ENCODE measurements at places on chromosomes 4 and X.

DNA sequence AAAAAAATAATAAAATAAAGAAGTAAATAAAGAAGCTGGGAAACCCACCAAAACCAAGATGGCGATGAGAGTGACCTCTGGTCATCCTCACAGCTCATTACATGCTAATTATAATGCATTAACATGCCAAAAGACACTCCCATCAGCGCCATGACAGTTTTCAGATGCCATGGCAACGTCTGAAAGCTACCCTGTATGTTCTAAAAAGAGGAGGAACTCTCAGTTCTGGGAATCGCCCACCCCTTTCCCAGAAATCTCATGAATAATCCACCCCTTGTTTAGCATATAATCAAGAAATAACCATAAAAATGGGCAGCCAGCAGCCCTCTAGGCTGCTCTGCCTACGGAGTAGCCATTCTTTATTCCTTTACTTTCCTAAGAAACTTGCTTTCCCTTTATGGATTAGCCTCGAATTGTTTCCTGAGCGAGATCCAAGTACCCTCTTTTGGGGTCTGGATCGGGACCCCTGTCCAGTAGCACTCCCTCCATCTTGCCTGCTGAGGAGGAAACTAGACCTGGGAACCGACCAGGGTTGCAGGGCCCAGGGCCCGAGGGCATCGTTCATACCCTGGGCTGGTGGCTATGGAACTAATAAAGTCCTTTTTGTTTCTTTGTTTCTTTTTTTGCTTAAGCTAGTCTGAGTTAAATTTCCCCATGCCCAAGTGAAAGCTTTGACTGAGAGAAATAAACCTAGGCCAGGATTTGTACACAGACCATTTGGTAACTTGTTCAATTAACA lies 30.9 kb downstream of the HTT-AS start:
- peak; percentile 49 for ATAC-seq

- ATAC-seq, result no peak
These were observed 12.5 kb upstream of the HSFX4 start for GRCh38 chrX:149916745-149917392.

GRCh38 chrX:109855501-109855900 lies 122.4 kb upstream of the ACSL4 start:
- no peak for ATAC-seq

- no peak for ATAC-seq
These were observed 89.4 kb upstream of the DKK2 start for GRCh38 chr4:107125496-107125895.

DNA sequence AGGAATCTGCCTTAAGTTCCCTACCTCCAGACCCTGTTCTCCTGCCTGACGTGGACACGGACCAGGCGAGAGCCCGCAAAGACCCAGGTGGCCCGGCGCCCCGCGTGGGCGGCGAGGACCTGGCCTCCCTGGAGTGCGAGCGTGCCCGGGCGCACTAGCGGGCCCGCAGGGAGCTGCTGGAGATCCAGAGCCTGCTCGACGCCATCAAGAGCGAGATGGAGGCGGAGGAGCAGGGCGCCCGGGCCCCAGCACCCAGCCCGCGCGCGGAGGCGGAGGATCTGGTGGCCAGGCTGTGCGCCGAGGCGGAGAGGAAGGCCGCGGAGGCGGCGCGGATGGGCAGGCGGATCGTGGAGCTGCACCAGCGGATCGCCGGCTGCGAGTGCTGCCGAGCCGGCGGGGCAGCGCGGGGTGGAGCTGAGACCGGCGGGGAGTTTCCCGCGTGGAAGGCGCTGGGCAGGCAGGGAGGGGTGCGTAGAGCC lies 18.2 kb downstream of the MRFAP1 start:
- peak; percentile 86 for ATAC-seq

DNA sequence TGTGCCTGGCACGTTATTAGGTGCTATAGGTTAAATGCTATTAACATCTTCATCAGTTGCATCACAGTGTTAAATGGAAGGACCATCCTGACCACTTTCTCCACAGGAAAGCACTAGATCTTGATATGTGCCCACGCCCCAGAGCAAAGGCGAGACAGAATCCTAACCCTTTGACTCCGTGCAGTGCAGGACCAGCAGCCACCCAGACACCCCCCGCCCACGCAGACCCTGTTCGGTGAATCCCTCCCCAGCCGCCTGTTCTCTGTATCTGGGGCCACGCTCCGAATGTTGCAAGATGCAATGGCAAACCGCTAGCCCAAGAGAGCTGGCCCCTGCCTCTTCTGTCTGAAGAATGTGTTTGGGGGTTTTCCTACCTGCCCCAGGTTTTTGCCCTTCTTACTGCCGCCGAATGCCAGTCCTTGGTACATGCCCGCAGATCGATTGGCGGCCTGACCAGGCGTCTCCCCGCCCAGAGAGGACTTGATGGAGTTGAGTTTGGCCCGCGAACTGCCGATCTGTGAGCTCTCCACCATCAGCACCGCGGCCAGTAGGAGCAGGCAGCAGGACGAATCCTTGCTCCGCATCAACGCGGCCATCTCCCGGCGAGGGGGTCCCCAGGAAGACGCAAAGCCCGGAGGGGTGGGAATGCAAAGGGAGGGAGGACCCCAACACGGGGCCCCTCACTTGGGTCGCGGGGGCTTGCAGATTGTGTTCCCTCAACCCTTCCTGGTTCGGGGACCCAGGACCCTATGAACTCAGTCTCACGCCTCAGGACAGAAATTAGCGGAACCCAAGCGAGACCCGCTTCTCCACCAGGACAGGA lies 906 bp downstream of the DKK2 start:
- ATAC-seq, result peak; percentile 22

DNA sequence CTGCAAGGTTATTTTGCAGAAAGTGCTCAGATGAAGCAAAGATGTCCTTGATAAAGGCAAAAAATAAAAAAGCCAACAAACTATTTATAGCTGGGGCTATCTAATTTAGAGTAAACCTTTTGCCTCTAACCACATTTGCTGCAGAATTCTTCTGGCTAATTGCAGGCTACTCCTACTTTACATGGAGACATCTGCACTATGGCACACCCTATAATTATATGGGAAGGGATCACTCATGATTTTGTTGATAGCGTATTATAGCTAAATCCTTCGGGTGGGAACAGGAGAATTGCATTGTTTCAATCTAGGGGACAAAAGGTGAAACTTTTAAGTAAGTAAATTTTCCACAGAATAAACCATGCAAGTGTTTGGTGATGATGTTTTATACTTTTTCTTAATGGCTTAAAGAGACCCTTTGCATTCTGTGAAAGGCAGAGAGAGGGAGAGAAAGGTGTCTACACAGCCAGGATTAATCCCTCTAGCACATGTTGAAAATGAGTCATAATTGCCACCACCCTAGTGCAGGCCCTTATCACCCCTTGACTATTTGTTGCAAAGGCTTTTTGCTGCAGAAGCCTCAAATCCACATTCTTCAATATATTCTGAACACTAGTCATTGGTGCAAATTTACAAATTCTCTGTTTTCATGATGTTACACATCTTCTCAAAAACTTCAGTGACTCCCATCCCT lies 221.3 kb upstream of the BMP3 start:
- ATAC-seq, result no peak

DNA sequence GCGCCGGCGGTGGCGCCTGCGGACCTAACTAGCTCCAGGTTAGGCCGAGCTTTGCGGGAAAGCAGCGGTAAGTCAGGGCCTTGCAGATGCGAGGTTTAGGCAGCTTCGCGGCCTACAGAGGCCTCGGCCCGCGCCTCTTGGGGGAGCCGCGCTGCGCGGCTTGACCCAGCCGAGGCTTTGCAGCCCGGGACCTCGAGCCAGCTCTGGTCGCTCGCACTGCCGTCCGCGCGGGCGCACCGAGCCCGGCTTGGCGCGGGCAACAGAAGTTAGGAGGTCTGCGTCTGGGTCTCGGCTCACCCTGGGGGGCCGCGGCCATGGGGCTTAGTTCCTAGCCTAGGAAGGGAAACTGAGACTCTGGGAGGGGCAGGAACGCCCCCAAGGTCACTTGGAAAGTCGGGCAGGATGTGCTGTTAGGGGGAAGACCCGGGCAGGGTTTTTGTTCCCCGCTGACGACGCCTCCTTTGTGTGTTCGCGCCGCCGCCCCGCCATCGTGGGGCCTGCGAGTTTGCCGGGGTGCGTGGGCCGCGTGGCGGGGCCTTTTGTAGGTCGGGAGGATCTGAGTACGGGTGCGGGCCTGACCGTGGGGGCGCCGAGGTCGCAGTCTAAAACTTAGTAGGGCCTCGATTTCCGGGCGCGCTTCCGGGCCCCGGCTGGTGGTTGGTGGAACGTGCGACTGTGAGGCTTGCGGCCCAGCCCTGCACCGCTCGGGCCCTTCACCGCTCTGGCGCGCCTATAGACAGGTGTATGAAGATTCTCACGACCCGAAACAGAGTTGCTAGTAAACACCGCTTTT lies 482 bp downstream of the RNF4 start:
- peak; percentile 44 for ATAC-seq

GRCh38 chr4:165201806-165202205 lies 5.6 kb upstream of the KLHL2 start:
- no peak for ATAC-seq

DNA sequence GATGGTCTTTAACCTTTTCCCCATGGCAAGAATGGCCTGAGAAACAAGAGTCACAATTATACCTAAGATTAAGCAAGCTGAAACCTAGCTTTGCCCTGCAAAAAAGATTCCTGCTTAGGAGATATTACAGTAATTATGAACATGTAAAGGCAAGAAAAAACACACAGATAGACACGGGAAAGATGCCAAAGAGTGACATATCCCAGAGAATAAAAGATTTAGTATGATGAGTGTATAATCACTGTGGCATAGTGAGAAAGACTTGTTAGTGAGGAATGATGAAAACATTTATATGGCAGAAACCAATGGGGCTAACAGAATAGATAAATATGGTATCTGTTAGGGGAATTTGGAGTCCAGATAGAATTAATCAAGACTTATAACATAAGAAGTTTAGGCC lies 29.6 kb upstream of the TASL start:
- ATAC-seq, result no peak

- peak; percentile 39 for ATAC-seq
These were observed 20.9 kb upstream of the S100G start for GRCh38 chrX:16628946-16629595.

- ATAC-seq, result no peak
These were observed 1.4 kb upstream of the ATP8A1 start for GRCh38 chr4:42658261-42658660.

GRCh38 chr4:112492321-112492720 lies 23.7 kb downstream of the NEUROG2 start:
- ATAC-seq, result no peak

GRCh38 chr4:13546142-13546940 lies 2.0 kb upstream of the NKX3-2 start:
- ATAC-seq, result no peak

GRCh38 chr4:21113496-21114223 lies 413.4 kb downstream of the PACRGL start:
- ATAC-seq, result no peak

DNA sequence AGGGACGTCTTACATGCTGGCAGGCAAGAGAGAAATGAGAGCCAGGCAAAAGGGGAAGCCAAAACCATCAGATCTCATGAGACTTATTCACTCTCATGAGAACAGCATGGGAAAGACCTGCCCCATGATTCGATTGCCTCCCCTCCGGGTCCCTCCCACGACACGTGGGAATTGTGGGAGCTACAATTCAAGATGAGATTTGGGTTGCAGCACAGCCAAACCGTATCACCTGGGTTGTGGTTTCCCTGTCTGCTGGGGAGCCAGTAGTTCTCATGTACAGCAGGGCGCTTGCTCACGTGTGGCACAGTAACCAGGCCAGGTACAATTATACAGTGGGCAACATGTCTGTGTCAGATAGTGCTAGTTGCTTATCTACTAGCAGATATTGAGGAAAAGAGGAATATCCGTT lies 11.1 kb upstream of the RS1 start:
- no peak for ATAC-seq

- no peak for ATAC-seq
These were observed 205.6 kb upstream of the CNKSR2 start for GRCh38 chrX:21168401-21169160.

DNA sequence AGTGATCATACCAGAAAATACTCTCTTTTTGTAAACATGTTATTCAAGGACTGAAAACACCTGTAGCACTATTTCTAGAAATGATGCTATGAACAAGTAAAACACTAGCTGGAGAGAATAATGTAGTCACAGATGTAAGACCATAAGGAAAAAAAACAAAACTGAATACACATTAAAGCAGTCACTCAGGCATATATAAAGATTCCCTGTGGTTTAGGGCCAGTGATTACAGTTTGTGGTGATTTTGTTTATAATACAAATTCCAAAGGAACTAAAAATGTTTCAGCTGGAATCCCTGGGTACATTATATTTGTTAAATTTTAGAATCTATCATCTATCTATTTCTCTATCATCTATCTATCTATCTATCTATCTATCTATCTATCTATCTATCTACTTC lies 777.8 kb upstream of the FRG1 start:
- ATAC-seq, result no peak

- ATAC-seq, result peak; percentile 65
These were observed 137.0 kb downstream of the AMMECR1 start for GRCh38 chrX:110180928-110181310.

DNA sequence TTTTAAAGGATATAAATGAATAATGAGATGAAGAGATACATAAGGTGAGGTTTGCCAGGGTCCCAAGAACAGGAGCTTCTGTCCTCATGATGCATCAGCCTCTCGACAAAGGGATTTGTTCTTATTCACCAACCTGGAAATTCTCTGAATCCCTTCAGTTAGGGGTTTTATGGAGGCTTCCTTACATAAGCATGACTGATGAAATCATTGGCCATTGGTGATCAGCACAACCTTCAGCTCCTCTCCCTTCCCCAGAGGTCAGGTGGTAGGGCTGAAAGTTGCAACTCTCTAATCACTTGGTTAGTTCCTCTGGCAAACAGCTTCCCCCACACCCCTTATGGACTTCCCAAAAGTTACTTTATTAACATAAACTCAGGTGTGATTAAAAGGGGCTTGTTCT lies 222.0 kb downstream of the SPRY1 start:
- no peak for ATAC-seq

DNA sequence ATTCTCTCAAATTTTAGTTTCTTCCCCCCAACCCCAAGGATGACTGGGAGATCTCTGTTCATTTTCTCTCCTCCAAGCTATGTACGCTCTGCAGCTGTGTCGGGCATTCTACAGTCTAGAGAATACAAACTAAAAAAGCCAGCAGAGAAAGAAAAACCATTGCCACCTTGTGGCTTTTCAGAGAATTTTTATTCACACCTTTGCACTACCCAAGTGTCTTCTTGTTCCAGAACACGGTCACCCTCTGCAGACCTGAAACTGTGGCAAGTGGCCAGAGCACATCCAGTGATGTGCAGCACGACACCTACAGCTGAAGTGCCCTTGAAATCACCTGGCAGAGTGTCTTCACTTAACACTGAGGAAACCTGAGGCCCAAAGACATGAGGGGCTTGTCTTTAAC lies 68.6 kb downstream of the CHST7 start:
- ATAC-seq, result peak; percentile 82

DNA sequence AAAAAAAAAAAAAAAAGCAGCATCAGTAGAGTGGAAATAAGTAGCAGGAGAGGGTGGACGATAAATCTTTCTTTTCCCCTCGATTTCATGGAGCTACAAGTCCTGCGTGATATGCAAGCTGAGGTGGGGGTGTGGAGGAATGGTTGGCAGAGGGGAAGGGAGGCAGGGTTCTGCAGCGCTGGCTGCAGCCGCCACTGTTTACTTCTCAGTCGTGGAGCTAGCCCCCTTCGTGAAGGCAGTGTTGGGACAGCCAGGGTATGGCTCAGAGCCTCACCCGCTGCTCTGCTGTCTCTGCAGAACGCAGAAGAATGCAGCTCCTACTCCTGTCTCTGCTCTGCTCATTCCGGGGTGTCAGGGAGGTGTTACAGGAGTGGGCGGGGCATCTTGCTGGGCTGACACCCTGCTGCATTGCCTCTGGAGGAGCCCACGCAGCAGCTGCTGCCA lies 140.6 kb downstream of the GPM6A start:
- peak; percentile 98 for ATAC-seq

- ATAC-seq, result peak; percentile 53
These were observed 36.8 kb upstream of the VBP1 start for GRCh38 chrX:155179346-155179997.

GRCh38 chr4:185370268-185370949 lies 25.3 kb downstream of the LRP2BP start:
- peak; percentile 82 for ATAC-seq
